ENCODE measurements at places on chromosomes 5 and 9.
A peak's percentile ranks its signal among the peaks of the same experiment; 100 is the strongest.

DNA sequence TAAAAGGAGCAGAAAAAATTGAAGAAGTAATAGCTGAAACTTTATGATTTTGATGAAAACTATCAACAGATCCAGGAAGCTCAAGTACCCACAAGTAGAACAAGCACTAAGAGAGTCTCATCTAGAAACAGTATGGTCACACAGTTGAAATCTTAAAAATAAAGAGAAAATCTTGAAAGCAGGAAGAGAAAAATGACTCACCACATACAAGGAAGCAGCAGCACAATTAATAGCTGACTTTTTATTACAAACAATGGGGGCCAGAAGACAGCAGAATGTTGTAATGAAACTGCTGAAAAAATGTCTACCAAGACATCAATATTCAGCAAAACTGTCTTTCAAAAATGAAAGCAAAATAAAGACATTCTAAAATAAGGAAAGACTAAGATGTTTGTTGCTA is 1108.3 kb upstream of the DMAC1 start:
- no peak for DNase-seq

DNA sequence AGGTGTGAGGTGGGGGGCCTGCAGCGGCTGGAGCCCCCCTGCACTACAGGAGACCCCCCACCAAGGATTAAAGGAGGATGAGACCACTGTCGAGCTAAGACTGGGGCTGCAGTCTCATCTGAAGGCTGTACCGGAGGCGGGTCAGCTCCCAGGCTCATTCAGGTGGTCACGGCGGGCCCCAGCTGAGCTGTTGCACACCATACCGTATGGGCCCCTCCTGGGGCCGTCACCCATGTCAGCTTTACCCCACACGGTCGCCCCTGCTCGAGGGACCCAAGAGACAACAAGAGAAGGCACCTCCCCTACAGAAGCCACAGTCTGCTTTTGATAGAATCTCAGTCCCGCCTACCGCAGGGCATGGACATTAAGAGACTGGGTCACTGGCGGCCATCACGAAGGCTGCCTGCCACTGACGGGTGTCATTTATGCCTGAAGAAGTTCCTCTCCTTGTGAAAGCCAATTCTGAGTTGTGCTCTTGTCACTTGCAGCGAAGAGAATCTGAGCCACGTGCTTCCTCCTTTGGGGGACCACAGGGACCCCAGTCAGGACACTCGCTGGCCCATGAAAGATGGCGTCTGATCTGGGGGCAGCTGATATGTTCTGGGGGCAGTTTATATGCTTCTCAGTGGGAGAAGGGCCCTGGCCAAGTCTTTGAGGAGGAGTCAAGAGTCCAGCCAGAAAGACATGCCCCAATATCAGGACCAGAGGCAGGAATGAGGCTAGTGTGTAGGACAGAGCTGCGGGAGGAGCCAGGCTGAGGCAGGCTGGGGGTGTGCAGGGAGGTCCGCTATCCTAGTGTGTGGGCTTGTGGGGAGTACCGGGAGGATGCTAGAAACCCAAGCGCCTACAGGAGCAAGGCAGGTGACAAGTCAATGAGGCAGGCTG is 102.4 kb downstream of the ZNF354C start:
- no peak for DNase-seq

DNA sequence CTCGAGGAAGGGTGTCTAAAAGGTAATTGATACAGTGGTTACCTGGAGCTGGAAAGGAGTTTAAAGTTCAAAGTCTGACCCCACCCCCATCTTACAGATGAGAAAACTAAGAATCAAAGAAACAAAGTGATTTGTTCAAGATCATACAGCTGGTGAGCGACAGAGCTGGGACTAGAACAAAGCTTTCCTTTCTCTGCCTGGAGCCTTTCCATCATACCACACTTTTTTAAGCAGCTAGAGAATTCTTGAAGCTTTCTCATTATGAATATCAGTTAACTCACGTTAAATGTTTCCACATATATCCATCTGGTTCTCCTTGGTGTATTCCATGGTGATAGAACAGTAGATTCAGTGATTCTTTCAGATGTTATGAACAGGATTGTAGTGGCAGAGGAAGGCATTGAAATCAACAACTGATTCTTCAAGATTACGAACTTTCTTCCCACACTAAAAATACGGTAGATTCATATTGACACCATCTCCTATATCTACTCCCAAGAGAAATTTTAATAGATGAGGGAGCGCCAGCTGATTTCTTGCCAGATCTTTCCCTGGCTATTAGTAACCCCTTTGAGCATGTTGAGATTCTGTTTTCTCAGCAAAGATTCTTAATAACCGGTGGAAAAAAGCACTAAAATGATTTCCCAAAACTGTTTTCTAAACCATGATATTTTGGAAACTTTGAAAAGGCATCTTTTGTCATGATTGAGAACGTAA is 233.7 kb downstream of the ADAMTSL1 start:
- no peak for DNase-seq

DNA sequence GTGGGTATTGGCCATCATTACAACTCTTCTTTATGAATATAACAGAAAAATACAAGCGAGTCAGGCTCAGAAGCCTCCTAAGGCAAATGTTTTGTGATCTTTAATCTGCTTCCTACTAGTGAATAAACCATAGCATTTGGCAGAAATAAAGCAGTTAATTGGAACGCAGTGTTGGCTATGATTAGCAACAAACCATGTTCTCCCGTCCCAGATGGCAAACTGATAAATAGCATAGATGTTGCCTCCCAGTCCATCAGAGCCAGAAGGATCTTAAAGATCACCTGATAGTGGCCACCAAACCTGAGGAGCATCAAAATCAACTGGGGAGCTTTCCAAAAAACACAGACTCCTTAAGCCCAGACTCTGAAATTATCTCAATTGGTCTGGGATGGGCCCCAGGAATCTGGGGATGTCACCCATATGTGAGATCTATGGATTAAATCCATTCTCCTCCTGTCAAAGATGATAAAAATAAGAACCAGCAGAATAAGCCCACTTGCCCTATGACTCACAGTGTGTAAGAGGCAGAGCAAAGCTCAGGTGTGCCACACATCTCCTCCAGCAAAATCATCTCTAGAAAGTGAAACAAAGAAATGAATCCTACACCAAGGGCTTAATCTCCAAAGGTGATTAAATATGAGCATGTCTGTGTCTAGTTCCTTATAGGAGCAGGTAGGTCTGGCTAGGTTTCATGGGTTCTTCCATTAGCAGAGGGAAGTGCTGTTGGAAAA is 50.3 kb downstream of the APBA1 start:
- DNase-seq, result no peak

- DNase-seq, result no peak
Measured at GRCh38 chr9:14136646-14137370, 177.1 kb downstream of the NFIB start.

DNA sequence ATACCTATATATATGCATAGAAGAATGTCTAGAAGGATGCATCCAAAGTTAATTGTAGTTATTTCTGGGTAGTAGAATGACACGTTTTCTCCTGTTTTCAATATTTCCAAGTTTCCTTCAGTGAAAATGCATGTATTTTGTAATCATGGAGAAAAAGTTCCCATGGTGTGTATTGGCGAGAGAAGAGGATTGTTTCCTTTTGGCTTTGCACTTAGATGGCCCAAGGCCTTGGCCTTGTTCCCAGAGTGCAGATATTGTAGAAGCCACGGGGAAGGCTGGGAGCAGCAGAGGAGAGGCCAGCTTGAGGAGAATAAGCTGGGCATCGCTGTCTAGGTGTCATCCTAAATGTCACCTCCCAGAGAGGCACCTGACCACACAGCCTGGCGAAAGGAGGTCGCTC is 44.0 kb downstream of the IRF1 start:
- peak; percentile 38 for DNase-seq

DNA sequence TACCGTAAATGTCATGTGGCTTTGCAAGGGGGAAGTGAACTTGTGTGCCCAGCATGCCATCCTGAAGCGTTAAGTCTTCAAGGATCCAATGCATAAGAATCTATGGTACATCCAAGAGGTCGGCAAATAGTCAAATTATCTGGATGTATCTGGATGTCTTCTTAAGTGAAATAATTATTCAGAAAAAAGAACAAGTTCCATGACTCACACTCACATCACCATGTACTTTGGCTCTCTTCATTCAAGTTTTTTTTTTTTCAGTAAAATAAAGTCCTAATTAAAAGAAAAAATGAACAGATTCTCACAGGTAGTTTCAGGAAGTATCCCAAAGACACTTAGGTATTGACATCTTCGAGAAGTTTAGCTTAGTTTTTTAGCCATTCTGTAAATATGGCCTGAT is 62.7 kb upstream of the MEGF10 start:
- DNase-seq, result no peak

DNA sequence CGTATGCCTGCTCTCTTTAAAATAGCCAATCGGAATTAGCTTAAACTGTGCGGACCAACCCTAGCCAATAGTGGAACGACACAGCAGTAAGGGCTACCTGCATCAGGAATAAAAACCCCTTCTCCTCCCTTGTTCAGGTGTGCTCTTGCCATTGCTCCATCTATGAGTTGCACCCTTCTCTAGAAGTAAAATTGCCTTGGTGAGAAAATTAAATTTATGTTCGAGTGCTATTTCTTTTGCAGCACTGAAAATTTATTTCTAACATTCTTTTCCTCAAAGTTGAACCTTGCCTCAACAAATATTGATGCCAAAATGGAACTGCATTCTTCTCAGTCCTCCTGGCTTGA is 102.5 kb upstream of the SHB start:
- DNase-seq, result no peak

DNA sequence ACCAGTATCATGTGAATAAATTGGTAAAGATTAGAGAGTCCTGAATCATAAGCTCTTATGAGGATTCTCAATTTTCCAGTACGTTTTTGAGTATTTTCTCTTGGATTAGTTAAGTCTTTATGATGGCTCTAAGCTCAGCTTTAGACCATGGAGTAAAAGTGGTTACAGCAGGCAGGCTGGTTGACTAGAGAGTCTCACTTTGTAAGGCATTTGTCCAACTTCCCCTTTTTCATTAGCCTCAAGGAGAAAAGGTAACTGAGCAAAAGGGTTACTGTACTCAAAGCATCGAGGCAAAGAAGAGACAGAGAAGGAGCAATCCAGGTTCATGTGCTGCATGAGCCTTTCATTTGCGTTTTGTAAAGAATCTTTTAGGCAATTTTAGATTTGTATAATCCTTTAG is 8.5 kb downstream of the NOP16 start:
- no peak for DNase-seq

DNA sequence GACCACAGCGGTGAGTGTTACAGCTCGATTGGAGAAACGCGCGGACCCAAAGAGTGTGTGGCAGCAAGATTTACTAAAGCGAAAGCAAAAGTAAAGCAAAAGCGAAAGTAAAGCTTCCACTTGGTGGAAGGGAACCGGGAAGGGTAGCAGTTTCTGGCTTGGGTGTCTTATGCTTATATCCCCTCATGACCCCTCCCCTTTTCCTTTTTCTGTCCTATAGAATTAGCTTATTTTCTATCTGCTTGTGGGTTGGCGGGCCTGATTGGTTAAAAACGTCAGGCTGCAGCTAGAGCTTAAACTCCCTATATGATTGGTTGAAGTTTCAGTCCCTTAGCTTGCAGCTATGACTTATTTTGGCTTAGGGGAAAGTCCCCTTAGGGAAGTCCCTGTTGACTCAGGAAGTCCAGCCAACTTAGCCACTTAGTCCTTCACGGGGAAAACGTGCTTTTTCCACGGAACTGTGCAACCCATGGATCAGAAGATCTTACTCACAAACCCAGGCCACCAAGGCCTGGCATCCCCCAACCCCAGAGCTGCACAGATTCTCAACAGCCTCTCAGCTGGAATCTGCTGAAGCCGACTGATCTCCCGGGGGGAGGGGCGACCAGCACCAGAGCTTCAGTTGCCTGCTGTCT is 114.2 kb upstream of the ADAMTS16 start:
- peak; percentile 84 for DNase-seq

DNA sequence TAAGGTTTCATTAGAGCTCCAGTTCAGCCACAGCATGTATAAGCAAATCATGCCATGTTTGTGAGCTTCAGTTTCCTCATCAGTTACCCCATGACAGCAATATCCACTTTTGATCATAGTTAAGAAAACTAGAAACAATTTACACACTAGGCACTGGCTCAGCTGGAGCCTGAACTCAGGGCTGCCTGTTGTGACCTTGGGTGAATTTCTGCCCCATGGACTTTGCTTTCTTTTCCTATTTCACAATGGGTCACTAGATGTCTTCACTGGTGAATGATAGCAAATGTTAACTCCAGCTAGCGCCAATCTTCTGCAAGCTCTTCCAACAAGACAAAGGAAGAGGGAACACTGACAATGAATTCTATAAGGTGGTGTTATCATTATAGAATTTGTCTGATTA is 233.3 kb upstream of the TRIM32 start:
- DNase-seq, result no peak

GRCh38 chr9:92026206-92027002 is 76.4 kb upstream of the ROR2 start:
- DNase-seq, result no peak

- peak; percentile 42 for DNase-seq
Measured at GRCh38 chr5:147558826-147559225, 49.0 kb upstream of the DPYSL3 start.

GRCh38 chr5:82290908-82291307 is 12.8 kb upstream of the RPS23 start:
- DNase-seq, result no peak

GRCh38 chr5:14258840-14259239 is 115.7 kb downstream of the TRIO start:
- DNase-seq, result no peak

DNA sequence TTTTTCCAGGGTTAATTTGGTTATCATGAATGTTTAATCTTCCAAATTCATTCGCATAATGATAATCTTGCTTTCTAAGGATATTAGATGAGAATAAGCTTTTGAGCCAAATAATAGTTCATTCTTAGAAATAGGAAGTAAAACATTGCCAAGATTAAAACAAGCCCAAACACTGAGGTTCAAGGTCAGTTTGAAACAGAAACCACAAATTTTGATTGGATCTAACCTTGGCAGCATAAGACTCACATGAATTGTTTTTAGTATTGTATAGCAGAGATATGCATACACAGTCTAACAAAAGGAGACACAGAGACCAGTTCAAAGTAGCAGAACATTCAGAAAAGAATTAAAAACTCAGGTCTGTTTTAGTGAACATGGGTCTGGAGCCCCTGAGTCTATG is 43.4 kb upstream of the VCAN start:
- no peak for DNase-seq

DNA sequence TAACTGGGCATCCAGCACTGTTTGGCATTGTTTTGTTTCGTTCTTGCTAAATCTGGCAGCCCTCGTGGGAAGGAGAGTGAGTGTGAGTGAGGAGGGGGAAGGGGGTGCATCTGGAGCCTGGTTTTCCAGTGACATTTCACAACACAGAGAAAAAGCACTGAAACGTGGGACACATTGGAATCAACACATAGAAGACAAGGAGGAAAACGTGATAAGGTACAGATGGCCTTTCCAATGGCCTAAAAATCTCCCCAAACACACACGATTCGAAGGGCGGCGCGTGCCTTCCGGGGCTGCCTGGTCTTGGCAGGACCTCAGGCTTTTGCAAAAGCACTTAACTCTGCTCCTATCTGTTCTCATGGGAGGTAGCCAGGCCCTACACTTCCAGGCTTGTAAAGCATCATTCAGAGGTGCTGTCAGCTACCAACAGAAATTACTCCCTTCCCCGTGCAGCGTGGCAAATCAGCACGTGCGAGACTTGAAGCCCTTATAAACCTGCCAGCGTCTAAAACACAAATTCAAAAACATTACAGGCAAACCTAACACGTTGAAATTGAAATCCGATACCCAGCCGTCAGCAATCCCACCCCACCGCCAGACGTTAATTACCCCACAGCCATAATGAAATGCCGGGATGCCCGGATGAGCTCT is 129.4 kb downstream of the OLFM1 start:
- DNase-seq, result no peak
